ENCODE measurements at places on chromosomes 11 and 22.

DNA sequence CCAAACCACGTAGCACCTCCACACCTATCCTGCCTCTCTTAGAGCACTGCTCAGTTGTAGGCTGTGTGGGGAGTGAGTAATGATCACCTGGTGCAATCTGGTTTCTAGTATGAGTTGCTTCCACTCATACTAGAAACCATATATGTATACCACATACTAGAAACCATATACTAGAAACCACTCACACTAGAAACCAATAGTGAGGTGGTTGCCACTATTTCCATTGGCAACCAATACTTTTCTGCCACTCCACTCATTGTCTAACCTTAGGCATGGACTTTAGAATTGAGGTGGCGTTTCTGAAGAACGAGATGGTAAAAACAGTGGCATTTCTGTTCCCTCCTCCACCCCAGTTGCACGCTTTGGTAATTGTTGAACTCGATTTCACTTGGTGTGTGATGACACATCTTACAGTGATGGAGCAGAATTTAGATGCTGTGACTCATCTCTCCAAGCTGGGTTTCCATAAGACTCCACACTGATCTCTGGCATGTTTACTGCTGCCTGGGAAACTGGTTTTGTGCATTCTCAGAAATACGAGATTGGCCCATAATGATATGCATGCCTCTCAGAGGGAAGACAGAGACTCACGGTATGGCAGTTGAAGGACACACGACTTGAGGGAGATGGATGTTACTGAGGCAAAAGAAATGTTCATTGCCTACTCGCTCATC lies 82.9 kb downstream of the KIRREL3 start:
- DNase-seq = peak; percentile 77

- DNase-seq = peak; percentile 71
Measured at GRCh38 chr11:32894149-32894827, 1.7 kb downstream of the QSER1 start.

DNA sequence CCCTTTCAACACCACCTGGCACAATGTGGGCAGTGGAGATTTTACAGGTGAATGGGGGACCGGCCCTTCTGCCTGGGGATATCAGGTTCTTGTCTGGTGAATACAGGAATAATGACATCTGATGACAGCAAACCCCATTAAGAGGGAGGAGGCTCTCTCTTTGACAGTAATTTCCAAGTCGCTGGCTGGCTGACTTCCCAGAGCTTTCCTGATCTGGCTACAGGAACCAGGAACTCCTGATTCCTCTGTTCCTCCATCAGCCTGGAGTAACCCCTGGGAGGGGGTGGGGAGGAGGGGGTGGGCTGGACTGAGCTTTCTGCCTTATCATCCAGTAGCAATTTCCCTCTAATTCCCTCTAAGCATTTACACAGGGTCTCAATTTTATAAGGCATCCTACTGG lies 3.7 kb upstream of the MIEF1 start:
- no peak for DNase-seq

DNA sequence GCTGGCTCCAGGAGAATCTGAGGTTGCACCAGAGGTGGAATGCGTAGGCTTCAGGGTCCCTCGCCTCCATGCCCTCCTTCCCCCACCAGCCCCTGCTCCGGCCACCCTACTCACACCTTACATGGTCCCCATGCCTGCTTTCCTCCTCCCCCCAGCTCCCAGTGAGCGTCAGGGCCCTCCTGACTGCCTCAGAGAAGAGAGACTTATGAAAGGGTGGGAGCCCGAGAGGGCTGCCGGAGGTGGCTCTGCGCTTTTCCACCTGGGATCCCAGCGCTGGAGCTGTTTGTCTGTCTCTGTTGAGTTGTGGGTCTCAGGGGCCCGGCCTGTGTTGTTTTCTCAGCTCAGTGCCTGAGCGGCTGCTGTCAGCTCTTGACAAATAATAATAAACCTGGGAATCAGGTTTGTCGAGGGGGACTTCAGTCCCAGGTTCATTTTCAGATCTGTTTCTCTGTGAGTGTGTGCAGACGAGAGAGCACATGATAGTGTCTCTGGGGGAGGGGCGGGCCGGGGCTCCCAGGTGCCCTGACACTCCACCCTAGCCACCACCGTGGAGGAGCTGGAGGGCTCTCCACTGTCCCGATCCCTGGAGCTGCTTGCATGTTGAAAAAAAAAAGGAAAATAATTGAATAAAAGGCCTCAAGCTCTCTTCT lies 153.7 kb downstream of the FEZ1 start:
- no peak for DNase-seq

DNA sequence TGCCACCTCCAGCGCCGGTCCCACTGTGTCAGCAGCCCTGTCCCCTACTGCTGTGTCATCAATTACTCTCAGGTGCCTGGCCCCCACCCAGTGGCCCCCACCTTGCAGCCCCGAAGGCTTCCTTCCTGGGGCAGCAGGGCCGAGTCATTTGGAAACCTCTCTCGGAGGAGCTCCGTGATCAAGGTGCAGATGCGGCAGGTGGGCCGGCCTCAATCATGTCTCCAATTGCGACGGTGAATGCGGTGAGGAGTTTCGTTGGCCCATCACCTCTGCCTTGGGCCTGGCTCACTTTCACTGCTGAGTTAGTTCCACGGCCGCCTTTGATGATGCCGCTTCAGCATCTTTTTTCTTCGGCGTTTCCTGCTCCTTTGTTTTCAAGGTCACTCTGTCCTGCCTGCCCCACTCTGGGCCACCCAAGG lies 11.3 kb upstream of the CXCR5 start:
- DNase-seq = no peak

DNA sequence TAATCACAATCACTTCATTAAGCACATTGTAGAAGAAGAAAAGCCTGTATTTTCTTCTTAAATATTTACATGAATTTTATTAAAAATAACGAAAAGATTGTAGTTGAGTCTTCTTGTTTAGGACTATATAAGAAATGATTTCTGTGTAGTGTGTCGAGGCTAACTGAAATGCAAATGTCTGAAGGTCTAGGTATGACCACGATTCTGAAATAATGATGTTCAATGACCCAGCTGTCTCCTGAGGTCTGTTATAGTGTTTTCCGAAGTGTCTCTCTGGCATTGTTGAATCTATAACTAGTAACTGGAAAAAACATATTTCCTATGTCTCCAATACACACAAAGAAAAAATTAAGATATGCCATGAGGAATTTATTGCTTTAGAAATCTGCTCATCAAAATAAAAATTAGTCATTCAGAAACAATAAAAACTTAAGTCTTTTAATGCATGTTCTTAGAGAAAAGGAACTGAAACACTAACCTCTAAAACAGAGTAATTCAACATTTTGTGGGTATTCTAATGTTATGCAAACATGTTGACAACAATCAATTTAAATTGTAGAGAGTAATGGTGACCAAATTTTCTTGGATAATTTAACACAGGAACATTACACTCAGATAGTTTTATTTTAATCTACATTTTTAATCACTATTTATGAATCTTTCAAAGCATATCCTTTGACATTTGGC lies 55.0 kb downstream of the CASP12 start:
- no peak for DNase-seq

DNA sequence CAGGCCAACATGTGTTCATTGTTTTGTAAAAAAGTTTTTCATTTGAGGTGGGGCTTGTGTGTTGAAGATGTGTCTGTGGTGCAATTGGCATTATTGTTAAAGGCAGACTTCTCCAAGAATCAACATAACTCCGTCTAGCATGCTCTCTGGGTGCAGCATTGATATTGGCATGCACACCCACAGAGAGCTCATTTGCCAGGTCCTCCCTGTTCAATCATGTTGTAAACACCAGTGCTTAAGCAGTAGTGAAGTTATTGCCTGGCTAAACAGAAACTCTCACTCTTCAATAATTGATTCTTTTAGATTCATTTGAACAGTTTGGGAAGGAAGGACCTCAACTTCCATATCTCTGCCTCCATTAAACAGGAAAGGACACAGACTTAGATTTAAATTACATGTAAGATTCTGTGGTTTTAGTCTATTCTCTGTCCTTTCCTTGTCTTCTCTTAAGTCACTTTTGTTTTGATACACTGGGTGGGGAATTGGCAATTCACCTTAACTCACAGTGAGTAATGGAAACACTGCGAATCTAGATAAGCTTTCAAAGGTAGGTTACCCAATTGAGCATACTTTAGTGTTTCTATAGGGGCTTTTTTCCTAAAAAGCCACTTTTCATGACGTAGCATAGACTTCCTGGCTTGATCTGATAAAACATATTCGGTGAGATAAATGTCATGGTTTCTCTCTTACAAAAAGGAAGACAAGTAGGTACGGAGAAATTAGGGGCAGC lies 30.8 kb upstream of the EXPH5 start:
- DNase-seq = no peak

DNA sequence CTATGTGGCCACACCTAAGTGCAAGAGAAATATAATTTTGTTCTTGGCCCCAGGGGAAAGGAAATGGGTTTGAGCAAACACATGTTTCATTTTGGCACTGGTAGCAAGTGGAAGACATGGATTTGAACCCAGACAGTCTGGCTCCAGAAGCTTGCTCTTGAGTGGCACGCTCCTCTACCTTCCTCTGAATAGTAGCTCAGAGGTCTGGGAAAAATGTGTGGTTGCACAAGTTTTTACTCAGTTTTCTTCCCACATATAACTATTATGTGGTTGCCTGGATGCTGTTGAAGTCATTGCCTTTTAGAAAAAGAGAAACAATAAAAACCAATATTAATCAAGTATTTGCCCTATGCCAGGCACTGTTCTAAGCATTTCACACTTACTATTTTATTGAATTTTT lies 16.3 kb downstream of the PARVA start:
- DNase-seq = no peak

- DNase-seq = no peak
Measured at GRCh38 chr11:115630214-115630613, 126.0 kb upstream of the CADM1 start.

All from kidney capillary endothelial cell (primary cell).